Large intestine (tissue), 12 donors: ENCODE measurements at places on chromosomes 13 and 19. TPM values are rescaled to one million over a fixed set of nuclear protein-coding genes. Genes with fewer than 3 reads are reported as not detected.

The PPP2R1A gene
- 223 TPM for polyA plus RNA-seq

The CCDC8 gene
- polyA plus RNA-seq, result 44.8 TPM

- DNase-seq, result no peak
Observed at GRCh38 chr19:1618157-1619093, 13.2 kb upstream of the UQCR11 start.

DNA sequence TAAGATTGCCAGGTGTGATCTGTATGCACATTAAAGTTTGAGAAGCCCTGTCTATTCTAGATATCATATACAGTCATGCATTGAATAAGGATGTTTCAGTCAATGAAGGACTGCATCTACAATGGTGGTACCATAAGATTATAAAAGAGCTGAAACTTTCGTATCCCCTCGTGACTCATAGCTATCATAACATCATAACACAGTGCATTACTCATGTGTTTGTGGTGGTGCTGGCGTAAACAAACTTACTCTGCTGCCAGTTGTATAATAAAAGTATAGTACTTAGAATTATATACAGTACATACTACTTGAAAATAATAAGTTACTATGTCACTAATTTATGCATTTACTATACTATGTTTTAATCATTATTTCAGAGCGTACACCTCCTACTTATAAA is 489.3 kb downstream of the GPC6 start:
- DNase-seq, result no peak

- DNase-seq, result no peak
Observed at GRCh38 chr13:76825430-76825829, 60.8 kb downstream of the KCTD12 start.
